ENCODE measurements at places on chromosomes 12 and 14.

DNA sequence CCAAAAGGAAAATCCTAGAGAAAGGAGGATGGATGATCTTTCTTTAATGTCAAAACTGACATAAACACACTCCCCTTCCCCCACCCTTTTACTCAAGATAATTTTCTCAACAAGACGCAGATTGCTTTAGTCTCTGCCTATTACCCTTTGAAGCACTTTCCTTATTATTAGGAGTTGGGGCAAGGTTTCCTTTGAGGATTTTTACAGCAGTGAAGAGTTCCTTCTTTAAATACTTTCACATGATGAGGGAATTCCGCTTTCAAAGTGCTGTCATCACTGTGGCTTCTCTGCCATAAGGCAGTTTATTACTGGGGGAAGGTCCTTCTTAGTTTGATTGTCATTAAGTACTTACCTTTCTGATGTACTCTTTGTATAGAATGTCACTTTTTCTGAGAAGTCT is 172.1 kb downstream of the MSRB3 start:
- no peak for DNase-seq

- DNase-seq = no peak
Observed at GRCh38 chr14:23137813-23138535, 18.9 kb upstream of the CEBPE start.

GRCh38 chr14:101780390-101780789 is 18.9 kb downstream of the PPP2R5C start:
- DNase-seq = no peak

DNA sequence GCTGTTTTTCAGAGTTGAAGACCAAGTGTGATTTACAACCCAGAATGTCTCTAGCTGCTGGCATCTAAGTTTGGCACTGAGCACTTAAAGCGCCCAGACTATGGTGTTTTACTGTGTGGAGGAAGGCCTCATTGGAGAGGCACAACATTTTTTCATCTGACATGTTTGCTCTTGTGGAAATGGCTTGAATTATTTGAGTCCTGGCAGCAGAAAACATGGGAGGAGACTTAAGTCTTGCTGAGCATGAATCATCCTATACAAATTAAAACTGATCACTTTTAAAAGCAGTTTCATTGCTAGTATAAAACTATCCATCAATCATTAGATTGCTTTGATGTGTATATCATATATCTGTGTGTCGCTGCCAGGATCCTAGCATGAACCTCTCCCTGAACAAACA is 85.9 kb upstream of the REP15 start:
- no peak for DNase-seq

DNA sequence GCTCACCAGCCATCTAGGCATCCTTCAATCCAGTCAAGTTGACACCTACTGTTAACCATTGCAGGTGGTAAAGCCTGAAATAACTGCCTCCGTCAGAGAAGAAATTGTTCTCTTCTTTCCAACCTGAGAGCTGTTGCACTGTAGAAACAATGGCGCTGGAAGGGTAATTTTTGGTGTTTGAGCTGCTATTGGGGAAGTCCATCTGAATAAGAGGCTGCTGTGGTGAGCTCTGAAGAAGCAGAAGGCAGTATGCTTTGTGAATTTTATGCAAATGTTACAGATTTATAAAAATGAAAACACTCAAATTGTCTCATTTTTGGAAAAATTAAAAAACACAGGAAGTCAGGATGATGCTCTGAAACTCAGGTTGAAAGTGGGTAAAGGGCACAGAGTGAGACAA is 60.2 kb downstream of the SNAPC1 start:
- no peak for DNase-seq

GRCh38 chr14:68806526-68807147 is 13.8 kb upstream of the ZFP36L1 start:
- peak; percentile 64 for DNase-seq

DNA sequence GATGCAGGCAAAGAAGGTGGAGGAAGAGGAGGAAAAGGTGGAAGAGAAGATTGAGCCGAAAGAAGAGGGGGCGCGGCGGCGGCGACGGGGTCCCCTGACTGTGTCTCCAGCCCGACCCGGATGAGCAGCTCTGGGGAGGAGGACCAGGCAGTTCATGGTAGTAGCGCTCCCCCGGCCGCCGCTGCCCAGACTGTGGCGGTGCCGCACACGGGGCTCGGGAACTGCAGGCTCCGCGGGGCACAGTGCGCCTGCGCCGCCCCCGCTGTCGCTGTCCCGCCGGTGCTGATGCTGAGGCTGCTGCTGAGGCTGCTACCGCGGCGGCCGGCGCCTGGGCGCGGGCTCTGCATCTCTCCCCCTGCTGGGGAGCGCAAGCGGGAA is at the start of gene KCNH5:
Gene KCNH5, minus strand, starts transcription at position 225 of the 378 bp plus-strand sequence. CDS start 272 bp downstream, outside the sequence.
- no peak for DNase-seq

DNA sequence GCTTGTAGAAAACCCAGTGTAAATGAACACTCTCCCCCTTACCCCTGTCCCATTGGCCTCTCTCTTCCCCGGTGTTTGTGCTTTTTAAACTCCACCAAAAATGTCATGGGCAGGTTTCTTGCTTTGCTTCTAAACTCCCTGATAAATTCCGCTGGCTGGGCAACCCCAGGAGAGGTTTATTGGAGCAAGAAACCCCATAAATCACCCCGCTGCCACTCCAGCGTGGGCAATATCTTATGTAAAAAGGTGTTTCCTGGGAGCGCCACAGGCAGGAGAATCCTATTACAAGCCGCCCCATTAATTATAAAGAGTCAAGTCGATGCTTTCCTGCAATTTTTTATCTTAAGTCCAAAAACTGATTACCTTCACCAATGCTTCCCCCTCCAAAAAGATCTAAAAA is 22.8 kb downstream of the LHX5 start:
- no peak for DNase-seq

DNA sequence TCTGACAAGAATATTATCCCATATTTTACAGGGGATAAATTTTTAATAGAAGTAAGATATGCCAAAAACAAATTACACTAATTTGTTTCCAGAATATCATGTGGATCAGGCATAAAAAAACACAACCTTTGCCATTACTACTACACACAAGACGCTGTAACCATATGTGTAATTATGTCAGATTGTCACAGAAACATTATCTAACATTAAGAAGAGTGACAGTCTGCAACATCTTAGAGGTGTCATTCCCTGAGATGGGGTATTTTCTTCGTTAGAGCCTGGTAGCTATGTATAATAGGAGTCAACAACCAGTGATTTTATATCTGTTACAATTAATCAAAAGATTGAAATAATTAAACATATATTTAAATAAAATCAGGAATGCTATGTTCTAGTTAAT is 518.9 kb downstream of the RERGL start:
- no peak for DNase-seq

Data from CD4-positive, alpha-beta T cell treated with Interleukin-4 for 1 hour (primary cell).